ENCODE measurements at places on chromosomes 2 and 18. TPM values are rescaled to one million over a fixed set of nuclear protein-coding genes. Genes with fewer than 3 reads are reported as not detected.

- no peak overlapping the region for H3K27ac ChIP-seq
- peaks cover 16% of the 10 kb centered on the region for H3K4me1 ChIP-seq
- H3K36me3 ChIP-seq: no peaks in the 10 kb centered on the region
- no peaks in the 10 kb centered on the region for H3K27me3 ChIP-seq
- no peak for DNase-seq
Observed at GRCh38 chr2:208319391-208319790, 53.3 kb downstream of the PIKFYVE start.

DNA sequence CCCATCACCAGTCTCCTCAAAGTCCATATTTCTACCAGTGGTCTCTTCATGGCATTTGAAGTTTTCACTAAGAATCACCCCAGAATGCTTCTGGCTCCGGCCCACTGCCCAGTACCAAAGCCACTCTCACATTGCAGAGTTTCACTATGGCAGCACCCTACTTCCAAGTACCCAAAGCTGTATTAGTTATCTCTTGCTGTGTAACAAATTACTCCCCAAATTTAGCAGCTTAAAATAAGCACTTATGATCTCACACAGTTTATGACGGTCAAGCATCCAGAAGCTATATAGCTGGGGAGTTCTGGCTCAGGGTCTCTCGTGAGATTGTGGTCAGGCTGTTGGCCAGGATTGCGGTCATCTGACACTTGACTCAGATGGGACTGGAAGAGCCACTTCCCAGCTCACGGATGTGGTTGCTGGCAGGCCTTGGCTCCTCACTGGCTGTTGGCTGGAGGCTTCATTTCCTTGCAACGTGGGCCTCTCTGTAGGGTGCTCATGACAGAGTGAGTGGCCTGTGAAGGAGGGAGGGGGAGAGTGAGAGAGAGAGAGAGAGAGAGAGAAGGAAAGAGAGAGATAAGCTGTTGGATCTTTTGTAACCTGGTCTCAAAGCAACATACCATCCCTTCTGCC, 189.5 kb downstream of the CTIF start:
- no peaks in the 10 kb centered on the region for H3K36me3 ChIP-seq
- no peak overlapping the region for H3K4me3 ChIP-seq

- DNase-seq: no peak
- no peaks in the 10 kb centered on the region for H3K4me1 ChIP-seq
- H3K4me3 ChIP-seq: no peak overlapping the region
- no peaks in the 10 kb centered on the region for H3K27me3 ChIP-seq
- H3K36me3 ChIP-seq: no peaks in the 10 kb centered on the region
- no peak overlapping the region for H3K27ac ChIP-seq
Observed at GRCh38 chr2:3486047-3487027, 33.0 kb downstream of the ADI1 start.

SDC1 gene
- 16.7 TPM for total RNA-seq

- H3K4me3 ChIP-seq: no peak overlapping the region
- H3K27me3 ChIP-seq: no peaks in the 10 kb centered on the region
- H3K36me3 ChIP-seq: no peaks in the 10 kb centered on the region
Observed at GRCh38 chr18:26233208-26233607, 7.0 kb downstream of the TAF4B start.

- peaks cover 21% of the 10 kb centered on the region for H3K4me1 ChIP-seq
- DNase-seq: no peak
- no peaks in the 10 kb centered on the region for H3K27me3 ChIP-seq
- no peaks in the 10 kb centered on the region for H3K36me3 ChIP-seq
- H3K4me3 ChIP-seq: no peak overlapping the region
Observed at GRCh38 chr2:25255745-25256487, 85.8 kb downstream of the DNMT3A start.

POTEC gene
- total RNA-seq: not detected

- H3K27ac ChIP-seq: no peak overlapping the region
- H3K4me3 ChIP-seq: no peak overlapping the region
- no peak for DNase-seq
- H3K4me1 ChIP-seq: peaks cover 10% of the 10 kb centered on the region
- H3K27me3 ChIP-seq: no peaks in the 10 kb centered on the region
- H3K36me3 ChIP-seq: no peaks in the 10 kb centered on the region
Observed at GRCh38 chr2:118085173-118086023, 2.9 kb upstream of the INSIG2 start.

CDH20 gene
- total RNA-seq: 0.12 TPM

PLEKHA3 gene
- 11.4 TPM for total RNA-seq

DNA sequence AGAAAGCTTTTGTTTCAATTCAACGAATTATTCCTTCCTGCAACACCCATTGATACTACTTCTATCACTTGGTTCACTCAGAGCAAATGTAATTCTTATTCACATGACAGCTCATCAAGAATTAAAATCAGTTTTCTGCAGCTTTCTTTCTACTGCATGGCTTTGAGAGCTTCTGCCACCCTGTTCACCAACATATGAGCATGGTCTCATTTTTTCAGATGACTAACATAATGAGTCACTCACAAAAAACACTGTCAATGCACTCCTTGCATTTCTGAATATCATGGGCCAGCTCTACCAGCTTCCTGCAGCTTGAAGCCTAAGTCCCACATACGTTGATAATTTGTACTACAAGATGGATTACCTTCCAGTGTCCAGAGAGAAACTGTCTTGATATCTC, 342.9 kb downstream of the LRATD1 start:
- no peaks in the 10 kb centered on the region for H3K27me3 ChIP-seq
- no peaks in the 10 kb centered on the region for H3K36me3 ChIP-seq
- no peak overlapping the region for H3K4me3 ChIP-seq
- no peaks in the 10 kb centered on the region for H3K4me1 ChIP-seq
- no peak overlapping the region for H3K27ac ChIP-seq
- DNase-seq: no peak

DNA sequence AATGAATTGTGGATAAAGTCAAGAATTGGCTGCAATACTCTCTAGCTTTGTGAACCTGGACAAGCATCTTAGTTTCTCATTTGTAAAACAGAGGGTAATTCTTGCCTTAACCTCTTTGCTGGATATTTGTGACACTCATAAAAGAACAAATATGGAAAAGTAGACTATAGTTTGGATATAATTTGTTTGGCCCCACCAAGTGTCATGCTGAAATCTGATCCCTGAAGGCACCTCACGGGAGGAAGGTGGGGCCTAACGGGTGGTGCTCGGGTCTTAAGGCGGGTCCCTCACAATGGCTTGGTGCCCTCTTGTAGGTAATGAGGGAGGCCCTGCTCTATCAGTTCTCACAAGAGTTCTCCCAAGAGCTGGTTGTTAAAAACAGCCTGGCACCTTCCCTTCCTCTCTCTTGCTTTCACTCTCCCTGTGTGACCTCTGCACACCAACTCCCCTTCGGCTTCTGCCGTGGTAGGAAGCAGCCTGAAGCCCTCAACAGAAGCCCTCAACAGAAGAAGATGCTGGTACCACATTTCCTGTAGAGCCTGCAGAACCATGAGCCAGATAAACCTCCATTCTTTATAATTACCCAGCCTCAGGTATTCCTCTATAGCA, 37.4 kb downstream of the ARL4C start:
- H3K27me3 ChIP-seq: no peaks in the 10 kb centered on the region
- no peak overlapping the region for H3K4me3 ChIP-seq

- H3K36me3 ChIP-seq: no peaks in the 10 kb centered on the region
- no peak overlapping the region for H3K27ac ChIP-seq
- peaks cover 47% of the 10 kb centered on the region for H3K27me3 ChIP-seq
- H3K4me3 ChIP-seq: no peak overlapping the region
- H3K4me1 ChIP-seq: peaks cover 12% of the 10 kb centered on the region
Observed at GRCh38 chr2:44955593-44956392, 14.3 kb downstream of the SIX3 start.

DNA sequence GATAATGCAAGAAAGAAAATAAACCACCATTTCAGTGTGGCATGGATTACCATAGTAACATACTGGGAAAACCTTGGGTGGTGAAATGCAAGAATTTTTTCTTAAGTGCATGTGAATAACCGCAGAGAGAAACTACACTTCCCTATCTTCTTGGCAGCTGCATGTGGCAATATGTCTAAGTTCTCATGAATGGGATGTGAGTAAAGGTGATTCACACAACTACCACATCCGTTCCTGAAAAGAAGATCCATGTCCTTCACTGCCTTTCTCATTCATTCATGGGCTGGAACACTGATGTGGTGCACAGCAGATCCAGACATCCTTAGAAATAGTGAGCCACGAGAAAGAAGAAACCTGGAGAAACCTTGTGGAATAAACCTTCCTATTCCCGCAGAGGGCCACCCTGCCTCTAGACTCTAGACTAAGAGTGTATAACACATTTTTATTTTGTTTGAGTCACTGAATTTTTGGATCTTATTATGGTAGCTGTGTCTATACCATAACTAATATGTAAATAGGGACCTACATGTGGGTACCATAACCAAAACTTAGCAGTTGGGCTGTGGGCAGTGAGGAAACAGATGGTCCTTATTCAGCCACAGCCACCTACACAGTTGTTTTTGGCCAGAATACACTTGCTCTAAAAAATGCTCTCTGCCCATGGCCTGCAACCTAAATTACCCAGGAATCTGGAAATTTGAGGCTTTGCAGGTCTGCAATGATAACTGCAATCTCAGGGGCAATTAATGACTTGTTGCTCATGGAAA, 573.3 kb downstream of the LRP1B start:
- H3K4me3 ChIP-seq: no peak overlapping the region
- DNase-seq: no peak
- no peaks in the 10 kb centered on the region for H3K4me1 ChIP-seq
- no peaks in the 10 kb centered on the region for H3K36me3 ChIP-seq

IGFBP5 gene
- total RNA-seq: 743 TPM

GFPT1 gene
- 27.5 TPM for total RNA-seq

DNA sequence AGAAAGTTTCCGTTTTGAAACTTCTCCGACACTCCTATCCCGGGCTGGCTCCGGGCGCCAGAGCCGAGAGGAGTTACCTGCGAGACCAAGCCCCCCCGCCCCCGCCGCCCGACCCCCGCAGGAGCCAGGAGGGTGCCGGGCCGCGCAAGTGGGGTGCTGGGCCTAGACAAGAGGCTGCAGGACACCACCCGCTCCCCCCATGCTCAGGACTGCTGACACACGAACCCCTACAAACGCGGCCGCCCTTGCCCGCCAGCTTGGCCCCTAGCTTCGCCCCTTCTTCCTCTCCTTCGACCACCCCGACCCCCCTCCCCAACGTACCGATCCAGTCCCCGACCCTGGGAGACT, 497 bp downstream of the PLA2R1 start:
- H3K27me3 ChIP-seq: no peaks in the 10 kb centered on the region
- no peak overlapping the region for H3K27ac ChIP-seq
- peak overlapping the region; percentile 90 for H3K4me3 ChIP-seq
- H3K4me1 ChIP-seq: peaks cover 9% of the 10 kb centered on the region

- H3K4me3 ChIP-seq: no peak overlapping the region
- no peak overlapping the region for H3K27ac ChIP-seq
- no peak for DNase-seq
- peaks cover 4% of the 10 kb centered on the region for H3K27me3 ChIP-seq
Observed at GRCh38 chr2:121075641-121076497, 209.1 kb downstream of the TFCP2L1 start.

TMEM247 gene
- not detected for total RNA-seq

DNA sequence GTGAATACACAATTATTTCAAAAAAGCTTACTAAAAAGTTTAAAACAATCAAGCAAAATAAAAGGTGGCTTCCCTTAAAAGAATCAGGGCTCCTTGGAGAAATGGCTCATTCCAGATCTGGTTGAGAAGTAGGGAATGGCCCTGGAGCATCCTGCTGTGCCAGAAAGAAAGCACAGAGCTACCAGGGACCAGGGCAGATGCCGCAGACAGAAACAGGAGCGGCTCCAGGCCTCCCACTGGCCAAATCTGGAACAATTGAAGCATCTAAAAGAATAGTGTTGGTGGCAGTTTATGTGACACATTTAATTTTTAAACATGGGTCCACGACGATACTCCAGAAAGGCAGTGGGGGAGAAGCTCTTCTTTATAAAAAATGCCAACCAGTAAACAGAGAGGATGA, 75.5 kb downstream of the GBX2 start:
- H3K27ac ChIP-seq: no peak overlapping the region
- no peaks in the 10 kb centered on the region for H3K27me3 ChIP-seq
- no peak for DNase-seq
- H3K36me3 ChIP-seq: no peaks in the 10 kb centered on the region
- H3K4me3 ChIP-seq: no peak overlapping the region
- H3K4me1 ChIP-seq: no peaks in the 10 kb centered on the region

ZNF407 gene
- 7.1 TPM for total RNA-seq

GRCh38 chr2:207951734-207952470, 73.4 kb downstream of the PLEKHM3 start:
- no peak for DNase-seq
- peaks cover 19% of the 10 kb centered on the region for H3K4me1 ChIP-seq
- H3K27me3 ChIP-seq: no peaks in the 10 kb centered on the region
- no peaks in the 10 kb centered on the region for H3K36me3 ChIP-seq
- H3K4me3 ChIP-seq: no peak overlapping the region

GRCh38 chr2:173151671-173152401, 76.2 kb downstream of the MAP3K20 start:
- DNase-seq: no peak
- H3K27ac ChIP-seq: no peak overlapping the region
- H3K4me1 ChIP-seq: no peaks in the 10 kb centered on the region
- H3K36me3 ChIP-seq: no peaks in the 10 kb centered on the region

DNA sequence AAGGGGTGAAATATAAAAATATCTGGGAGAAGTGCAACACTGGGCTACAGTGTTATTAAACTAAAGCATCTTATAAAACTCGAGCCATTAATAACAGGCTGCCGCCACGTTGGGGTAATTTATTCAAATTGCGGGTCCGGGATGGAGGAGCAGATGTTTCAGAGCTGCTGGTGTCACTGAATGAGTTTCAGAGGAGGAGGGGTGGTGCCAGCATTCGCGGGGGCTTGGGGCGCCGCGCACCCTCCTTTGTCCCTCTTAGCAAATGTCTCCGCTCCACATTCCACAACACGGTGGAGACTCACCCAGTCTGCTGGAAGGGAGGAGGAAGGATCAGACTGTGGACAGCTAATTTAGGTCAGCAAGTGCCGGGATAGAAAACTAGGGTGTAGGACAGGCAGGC, 260.5 kb downstream of the CELF4 start:
- DNase-seq: no peak
- H3K36me3 ChIP-seq: no peaks in the 10 kb centered on the region
- H3K4me3 ChIP-seq: no peak overlapping the region
- H3K27me3 ChIP-seq: no peaks in the 10 kb centered on the region
